ENCODE measurements at places on chromosomes 2 and 18. TPM values are rescaled to one million over a fixed set of nuclear protein-coding genes. Genes with fewer than 3 reads are reported as not detected.

IL36B gene
- polyA plus RNA-seq = not detected

IL18RAP gene
- polyA plus RNA-seq = 0.18 TPM

SCYGR7 gene
- polyA plus RNA-seq = not detected

RSAD2 gene
- polyA plus RNA-seq = 3.0 TPM

STAT4 gene
- polyA plus RNA-seq = 13.0 TPM

ATP5F1A gene
- 1,401 TPM for polyA plus RNA-seq

KCNF1 gene
- 0.52 TPM for polyA plus RNA-seq

CSRNP3 gene
- 1.6 TPM for polyA plus RNA-seq

C2orf15 gene
- 0.25 TPM for polyA plus RNA-seq

Measured in right cardiac atrium (tissue), 5 donors.